CD4-positive, alpha-beta T cell treated with Interleukin-10 for 1 hour (primary cell): ENCODE measurements at places on chromosomes 1 and 21.

DNA sequence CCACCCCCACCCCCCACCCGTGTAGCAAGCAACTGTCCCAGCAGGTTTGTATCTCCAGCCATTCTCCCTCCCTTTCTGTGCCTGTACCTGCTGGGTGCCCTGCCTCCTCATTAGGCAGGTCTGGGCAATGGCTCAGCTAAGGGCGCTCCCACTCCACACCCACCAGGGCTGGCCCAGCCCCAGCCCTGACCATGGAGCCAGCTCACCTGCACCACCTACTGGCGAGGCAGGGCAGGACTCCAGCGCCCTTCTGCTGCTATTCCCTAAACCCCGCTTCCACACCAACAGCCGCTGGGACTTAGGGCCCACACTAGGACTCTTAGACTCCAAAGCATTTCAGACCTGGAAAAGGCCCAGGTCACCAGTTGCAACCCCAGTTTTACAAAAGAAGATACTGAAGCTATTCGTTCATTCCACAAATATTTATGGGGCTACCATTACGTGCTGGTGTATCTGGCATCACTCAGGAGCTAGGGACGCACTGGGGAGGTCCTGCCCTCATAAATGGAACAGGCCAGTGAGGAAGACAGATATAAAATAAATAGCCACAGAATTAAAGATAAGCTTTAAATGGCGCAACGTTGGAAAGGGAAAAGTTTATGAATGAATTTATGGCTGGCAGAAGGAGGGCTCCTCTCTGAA is 24.0 kb downstream of the PGLYRP3 start:
- DNase-seq = peak; percentile 3

GRCh38 chr1:205515781-205516253 is 11.3 kb downstream of the CDK18 start:
- no peak for DNase-seq

DNA sequence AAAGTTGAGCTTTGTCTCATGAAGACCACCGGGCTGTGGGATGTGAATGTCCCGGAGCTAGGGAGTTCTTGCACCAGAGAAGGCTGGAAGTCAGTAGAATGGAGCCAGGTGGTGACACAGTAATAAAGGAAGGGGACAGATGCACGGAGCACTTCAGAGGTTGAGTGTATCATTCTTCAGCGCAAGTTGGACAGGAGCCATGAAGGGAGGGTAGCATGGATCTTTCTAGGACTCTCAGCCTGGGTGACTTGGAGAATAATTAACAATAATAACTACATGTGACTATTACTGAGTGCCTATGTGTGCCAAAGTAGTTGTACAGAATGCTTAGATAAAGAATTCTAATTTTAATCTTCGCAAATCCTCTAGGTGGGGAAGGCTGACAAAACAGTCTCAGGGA is 258.7 kb upstream of the AJAP1 start:
- DNase-seq = no peak

- no peak for DNase-seq
Observed at GRCh38 chr1:9960706-9961562, 17.7 kb downstream of the NMNAT1 start.

GRCh38 chr1:113821916-113822315 is 9.6 kb upstream of the RSBN1 start:
- no peak for DNase-seq

DNA sequence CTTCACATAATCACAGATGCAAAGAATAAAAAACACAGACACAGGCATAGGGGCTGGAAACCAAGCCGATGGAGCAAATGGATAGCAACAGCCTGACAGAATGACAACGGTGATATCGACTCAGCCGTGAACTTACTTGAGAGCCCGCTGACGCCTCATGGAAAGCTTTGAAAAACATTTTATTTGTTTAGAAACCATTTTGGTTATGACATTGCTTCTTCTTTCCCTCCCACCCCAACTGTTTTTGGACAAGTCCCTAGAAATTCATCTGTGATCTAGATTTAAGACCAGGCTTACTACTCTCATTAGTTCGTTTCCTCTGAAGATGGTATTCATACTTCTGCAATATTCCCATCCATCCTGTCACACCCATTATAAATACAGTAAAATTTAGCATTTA is 44.9 kb downstream of the PCSK9 start:
- DNase-seq = no peak

GRCh38 chr1:226433341-226433720 is 25.4 kb upstream of the PARP1 start:
- no peak for DNase-seq

- no peak for DNase-seq
Observed at GRCh38 chr1:17369466-17369865, 2.5 kb upstream of the PADI6 start.

DNA sequence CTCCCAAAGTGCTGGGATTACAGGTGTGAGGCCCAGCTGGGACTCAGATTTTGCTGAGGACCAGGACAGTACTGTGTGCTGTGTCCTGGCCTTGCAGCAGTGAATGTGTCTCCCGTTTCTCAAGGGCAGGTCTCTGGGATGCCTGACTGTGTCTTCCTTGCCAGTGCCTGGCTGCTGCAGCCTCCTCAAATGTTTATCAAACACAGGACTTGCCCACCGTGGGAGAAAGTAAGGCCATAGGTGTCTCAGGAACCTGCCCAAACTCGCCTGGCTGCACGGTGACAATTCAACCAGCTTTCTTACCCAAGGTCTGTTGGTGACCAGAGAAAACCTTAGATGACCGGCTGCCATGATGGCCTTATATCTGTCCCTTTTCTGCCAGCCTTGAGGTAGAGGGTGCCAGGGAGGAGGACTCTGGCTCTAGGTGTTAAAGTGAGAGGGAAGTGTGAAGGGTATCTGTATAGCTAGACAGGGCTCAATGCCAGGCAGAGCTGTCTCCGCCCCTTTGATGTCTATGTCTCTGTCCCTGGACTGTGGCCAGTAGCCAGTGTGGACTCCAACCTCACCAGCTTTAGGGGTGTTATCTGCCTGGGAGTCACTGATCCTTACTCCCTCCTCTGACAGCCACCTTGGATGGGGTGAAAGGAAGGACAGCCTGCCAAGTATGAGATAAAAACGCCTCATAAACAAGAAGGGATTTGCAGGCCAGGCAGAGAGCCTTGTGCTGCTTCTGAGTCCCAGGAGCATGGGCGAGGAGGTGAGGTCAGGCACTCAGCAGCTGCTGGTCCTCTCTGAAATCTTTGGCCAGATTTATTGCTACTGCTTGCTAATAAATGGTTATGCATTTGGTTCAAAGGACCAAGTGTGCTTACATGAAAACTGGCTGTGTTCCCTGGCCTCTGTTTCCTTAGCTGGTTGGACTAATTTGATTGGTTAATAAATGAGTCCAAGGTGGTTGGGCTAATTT is 22.3 kb downstream of the IL6R start:
- DNase-seq = no peak

DNA sequence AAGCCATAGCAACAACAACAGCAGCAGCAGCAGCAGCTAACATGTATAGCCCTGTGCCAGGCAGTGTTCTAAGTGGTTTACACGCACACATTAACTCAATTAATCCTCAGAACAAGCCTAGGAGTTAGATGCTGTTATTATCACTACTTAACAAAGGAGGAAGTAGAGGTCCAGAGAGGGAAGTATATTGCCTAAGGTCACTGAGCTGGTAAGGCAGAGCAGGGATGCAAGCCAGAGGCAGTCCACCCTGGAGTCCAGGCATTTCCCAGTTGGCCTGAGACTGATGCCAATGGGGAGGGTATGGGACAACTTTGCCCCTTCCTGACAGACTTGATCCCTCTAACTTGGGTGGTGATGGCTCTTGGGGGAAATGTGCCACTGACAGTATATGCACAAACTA is 6.8 kb downstream of the CDC14A start:
- no peak for DNase-seq

- no peak for DNase-seq
Observed at GRCh38 chr1:14715802-14716201, 117.3 kb downstream of the KAZN start.

DNA sequence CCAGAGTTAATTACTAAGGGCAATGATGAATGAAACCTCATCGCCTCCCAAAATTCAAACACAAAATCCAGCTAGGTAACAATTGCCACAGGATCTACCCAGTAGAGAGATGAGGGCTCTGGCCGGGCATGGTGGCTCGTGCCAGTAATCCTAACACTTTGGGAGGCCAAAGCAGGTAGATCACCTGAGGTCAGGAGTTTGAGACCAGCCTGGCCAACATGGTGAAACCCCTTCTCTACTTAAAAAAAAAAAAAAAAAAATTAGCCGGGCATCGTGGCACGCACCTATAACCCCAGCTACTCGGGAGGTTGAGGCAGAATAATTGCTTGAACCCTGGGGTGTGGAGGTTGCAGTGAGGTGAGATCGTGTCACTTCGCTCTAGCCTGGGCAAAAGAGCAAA is 15.8 kb downstream of the CD2 start:
- DNase-seq = no peak

- peak; percentile 46 for DNase-seq
Observed at GRCh38 chr1:156746406-156746727, 5.1 kb downstream of the HDGF start.

- DNase-seq = peak; percentile 9
Observed at GRCh38 chr1:61083013-61083806, 849 bp downstream of the NFIA start.

GRCh38 chr21:34956416-34957316 is 92.4 kb downstream of the RUNX1 start:
- no peak for DNase-seq

DNA sequence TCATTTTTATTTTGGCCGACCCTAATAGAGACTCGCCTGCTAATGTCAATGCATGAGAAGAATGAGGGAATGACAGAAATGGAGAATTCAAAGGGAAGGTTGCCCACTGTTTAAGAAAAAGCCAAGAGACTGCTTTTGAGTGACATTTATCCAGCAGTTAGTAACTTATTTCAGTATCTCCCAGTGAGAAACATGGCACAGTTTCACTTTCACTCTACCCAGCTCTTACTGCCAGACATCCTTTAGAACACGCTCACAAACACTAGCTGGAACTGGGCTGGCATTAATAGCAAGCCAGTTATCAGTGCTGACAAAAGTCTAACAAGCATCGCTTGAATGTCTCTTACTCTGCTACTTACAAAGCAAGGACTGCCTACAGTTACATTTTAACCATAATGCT is 8.5 kb downstream of the GGPS1 start:
- DNase-seq = peak; percentile 58

- no peak for DNase-seq
Observed at GRCh38 chr1:185774394-185774793, 40.2 kb downstream of the HMCN1 start.

DNA sequence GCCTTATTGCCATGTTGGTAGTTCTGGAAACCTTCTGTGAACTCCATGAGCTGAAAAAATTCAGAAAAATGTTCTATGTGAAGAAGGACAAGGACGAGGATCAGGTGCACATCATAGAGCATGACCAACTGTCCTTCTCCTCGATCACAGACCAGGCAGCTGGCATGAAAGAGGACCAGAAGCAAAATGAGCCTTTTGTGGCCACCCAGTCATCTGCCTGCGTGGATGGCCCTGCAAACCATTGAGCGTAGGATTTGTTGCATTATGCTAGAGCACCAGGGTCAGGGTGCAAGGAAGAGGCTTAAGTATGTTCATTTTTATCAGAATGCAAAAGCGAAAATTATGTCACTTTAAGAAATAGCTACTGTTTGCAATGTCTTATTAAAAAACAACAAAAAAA is 57.4 kb downstream of the KCNK1 start:
- no peak for DNase-seq

DNA sequence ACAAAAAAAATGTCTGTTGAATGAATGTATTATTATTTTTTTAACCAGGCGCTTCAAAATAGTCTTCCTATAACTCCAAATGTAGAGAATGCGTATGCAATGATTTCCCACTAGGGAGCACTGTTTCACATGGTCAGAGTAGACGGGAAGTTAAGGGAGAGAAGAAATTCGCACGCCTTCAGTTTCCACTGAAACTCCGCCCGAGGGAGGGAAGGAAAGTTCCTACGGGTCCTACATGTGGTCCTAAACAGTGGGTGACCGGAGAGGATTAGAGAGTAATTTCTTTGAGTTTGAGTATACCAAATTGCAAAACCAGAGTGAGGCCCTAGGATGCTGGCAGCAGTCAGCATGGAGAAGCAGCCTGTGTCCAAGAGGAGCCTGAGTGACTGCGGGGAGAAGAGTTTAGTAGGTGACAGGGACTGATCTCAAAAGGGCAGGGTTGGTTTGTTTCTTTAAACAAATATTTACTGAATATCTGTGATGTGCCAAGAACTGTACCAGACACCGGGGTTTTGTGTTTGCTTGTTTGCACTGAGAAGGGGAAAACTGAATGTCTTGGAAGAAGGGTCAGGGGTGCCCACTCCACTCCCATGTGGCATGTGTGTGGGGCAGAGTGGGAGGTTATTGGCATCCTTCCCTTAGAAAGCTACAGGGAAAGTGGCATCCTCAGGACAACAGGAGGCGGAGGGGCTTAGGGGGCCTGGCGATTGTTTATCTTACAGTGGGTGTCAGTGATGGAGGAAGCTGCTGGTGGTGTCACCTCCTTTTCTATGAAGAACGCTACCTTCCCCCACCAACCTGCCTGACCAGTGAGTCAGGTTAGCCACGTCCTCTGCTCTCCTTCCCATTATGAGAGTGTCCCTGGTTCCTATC is 22.8 kb downstream of the RNU5D-1 start:
- DNase-seq = peak; percentile 64
